CD4-positive, alpha-beta T cell treated with Interleukin-17A for 4 hours (primary cell): ENCODE measurements at places on chromosomes 13 and 19.

DNA sequence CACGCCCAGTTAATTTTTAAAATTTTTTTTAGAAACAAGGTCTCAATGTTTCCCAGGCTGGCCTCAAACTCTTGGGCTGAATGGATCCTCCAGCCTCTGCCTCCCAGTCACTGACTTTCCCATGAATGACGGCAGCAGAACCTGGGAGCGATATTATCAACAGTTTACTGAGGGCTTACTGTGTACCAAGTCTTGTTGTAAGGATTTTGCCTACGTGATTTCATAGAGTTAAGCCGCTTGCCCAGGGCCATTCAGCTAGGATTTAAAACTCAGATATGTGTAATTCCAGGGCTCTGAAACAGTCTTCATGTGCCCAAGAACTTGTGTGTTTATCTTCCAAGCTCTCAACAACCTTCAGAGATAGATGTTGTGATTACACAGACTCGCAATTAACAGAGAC, 6.0 kb upstream of the KXD1 start:
- DNase-seq: no peak

- no peak for DNase-seq
These were observed 393.0 kb downstream of the LMO7 start for GRCh38 chr13:76029088-76029487.

DNA sequence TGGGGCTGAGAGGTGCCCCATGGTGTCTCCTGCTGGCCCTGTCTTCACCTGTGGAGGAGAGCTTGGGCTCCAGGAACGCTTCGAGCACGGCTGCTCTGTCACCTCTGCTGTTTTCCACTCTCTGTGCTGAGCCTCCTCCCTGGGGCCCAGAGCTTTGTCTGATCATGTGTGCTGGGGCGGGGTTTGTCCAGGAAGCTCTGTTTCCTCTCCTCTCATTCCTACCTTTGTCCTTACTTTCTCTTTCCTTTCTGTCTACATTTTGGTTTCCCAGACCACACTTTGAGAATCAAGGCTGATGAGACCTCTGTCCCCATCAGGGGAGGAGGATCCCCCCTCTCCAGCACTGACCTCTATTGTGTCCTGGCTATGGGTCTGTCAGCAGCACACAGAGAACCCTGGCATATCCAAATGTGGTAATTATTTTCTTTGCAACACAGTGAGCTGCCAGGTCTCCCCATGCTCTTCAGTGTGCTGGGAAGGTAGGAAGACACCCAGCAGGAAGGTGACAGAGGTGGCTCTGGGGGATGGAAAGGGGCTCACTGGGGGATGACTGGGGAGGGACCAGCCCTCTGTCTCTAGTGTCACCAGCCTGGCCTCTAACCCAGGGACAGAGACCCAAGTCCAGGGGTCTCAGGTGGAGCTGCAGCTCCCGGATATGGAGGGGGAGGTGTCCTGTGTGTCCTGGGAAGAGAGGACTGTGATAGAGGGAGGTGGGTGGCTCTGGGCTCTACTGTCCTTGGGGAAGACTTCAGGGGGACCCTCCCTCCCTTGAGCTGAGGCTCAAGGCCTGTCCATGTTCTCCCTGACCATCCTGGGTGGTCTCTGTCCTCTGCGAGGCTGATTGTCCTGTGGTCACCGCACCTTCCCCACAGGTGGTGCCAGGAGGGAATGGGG, at the start of gene CEACAM1:
CEACAM1 (minus strand) TSS at position 128 of the 894 bp plus-strand sequence; CDS start at position 21, 107 bp downstream.
- peak; percentile 74 for DNase-seq

DNA sequence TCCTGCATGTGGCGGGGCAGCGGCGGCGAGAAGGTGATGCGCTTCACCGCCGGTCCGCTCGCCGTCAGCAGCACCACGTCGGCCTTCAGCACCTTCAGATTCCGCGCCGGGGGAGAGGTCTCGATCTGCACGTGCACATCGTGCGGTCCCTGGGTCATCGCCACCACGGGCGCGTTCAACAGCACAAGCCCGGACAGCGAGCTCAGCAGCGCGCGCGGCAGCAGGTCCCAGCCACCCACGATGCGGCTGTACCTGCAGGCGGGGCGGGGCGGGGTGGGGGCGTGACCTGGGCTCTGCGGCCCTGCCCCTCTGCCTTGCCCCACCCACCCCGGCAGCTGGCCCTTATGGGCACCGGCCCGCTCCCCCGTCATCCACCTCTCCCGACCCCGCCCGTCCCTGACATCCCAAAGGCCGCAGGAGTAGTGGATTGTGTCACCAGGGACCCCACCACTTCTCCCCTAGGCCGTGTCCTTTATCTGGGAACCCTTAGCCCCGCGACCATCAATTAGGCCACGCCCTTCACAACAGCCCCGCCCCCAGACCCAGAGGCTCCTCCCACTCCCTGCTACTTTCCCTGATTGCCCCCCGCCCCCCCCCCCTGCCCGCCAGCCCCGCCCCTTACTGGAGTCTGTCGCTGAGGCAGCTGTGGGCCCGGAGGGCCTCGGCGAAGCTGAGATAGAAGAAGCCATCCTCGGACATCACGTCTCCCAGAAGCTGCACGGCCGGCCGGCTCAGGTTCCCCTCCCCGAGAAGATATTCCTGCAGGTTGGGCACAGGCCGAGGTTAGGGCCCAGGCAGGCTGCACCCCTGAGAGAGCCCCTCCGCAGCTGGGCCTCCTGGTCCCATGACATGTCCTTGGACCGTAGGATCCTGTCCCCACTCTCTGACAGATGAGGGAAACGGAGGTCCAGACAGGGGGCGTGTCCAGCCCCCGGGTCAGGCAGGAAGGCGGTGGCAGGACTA, 6.1 kb downstream of the IL4I1 start:
- DNase-seq: peak; percentile 84

DNA sequence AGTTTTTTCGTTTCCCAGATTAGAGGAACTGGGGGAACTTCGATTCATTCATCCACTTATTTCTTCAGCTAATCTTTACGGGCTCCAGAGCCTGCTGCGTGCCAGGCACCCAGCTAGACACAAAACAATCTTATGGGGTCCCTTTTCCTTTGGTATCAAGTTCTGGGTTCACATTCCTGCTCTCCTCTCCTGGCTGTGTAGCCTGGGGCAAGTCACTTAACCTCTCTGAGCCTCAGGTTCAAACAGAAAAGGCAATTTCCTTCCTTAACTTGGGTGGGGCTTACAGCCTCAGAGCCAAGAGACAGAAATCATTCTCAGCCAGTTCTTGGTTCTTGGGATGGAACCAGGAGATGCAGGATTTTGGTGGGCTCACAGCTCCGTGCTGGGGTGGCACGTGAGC, 5.9 kb downstream of the SHD start:
- no peak for DNase-seq

DNA sequence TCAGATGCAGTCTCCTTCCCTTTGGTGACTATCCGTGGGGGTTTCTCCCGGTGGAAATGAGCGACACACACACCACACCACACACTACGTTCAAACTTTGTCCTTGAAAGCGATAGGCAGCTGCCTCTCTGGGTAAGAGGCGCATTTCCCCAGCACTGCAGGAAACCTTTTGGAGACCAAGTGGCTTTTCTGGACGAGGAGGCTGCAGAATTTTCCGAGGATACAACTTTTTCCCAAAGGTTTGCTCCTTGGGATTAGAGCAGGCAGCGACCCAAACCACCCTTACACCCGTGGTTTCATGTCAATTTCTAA, 38.2 kb upstream of the FLT1 start:
- DNase-seq: no peak

DNA sequence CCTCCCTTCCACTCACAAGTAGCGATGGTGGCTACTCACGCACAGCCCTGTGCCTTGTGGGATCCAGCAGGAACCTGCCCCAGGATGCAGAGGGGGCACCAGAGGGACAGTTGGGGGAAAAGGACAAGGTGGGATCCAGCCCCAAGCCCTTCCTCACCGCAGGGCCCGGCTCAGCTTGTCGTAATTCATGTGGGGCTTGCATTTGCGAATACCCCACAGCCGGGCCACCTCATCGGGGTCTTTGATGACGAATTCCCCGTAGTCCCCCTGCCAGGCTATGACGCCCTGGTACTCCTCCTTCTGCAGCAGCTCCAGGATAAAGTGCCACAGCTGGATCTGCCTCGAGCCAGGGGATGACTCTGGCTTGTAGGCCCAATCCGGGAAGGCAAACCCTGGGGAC, 18.5 kb downstream of the ERFL start:
- no peak for DNase-seq

GRCh38 chr13:108444448-108444847, 174.9 kb downstream of the TNFSF13B start:
- DNase-seq: no peak

DNA sequence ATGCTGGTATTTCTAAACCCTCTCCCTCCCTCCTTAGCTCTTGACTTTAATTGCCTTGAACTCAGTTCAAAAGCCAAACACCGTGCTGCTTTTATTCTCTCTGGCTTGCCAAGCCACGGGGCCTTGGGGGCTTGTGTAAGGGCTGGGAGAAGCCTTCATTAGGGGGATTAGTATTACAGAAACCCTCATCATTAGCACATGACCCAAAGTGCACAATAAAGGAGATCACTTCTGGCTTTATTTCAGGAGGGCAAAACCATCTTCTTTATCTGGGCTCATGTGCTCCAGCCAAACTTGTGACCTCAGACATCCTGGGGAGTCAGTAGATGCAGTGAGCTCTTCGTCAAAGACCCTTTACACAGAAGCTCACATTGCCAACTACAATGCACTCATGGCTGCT, at the start of gene DCT:
DCT (minus strand) TSS at position 67 of the 400 bp plus-strand sequence. CDS start 427 bp downstream, outside the sequence.
- no peak for DNase-seq

GRCh38 chr19:43725468-43725867, 9.6 kb downstream of the IRGC start:
- no peak for DNase-seq

DNA sequence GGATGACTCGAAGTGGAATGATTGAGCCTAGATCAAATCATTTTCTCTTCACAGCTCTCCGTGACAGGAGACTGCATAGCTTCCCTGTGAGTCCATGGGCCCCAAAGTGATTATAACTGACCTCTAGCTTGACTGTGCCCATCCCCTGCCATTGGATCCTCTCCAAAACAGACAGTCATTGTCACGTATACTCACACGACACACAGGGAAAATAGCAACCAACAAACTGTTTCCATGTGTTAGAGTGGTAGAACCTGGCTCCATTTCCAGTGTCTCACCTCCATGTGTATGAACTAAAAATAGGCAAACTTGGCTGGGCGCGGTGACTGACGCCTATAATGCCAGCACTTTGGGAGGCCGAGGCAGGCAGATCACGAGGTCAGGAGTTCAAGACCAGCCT, 48.8 kb upstream of the NPAS1 start:
- no peak for DNase-seq
